ENCODE measurements at places on chromosomes 4 and X.

DNA sequence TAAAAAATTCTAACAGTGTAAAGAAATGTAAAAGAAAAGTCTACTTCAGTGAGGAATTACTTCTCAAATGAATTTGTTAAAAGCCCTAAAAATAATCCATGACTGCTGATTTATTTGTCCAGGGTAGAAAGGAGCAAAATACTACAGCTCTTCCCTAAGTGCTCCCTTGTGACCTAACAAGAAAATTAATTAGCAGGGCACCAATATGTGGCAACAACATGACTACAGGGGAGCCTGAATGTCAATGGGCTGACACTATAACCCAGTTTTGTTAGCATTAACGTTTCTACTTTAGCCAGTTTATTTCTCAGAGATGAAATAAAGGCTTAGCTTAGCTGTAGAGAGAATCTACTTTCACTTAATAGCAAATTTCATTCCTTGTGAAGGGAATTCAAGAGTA, 918.9 kb upstream of the EPHA5 start:
- DNase-seq: no peak

DNA sequence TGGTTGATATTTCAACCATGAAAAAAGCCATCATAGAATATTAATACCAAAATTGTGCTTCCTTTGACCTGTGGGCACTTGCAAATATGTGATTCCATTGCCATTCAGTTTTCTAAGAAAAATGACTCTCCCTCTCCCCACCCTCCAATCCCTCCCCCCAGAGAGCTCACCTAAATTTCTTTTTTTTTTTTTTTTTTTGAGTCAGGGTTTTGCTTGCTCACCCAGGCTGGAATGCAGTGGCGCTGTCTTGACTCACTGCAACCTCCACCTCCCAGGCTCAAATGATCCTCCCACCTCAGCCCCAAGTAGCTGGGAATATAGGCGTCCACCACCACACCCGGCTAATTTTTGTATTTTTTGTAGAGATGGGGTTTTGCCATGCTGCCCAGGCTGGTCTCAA, 47.0 kb downstream of the SNX25 start:
- DNase-seq: no peak

DNA sequence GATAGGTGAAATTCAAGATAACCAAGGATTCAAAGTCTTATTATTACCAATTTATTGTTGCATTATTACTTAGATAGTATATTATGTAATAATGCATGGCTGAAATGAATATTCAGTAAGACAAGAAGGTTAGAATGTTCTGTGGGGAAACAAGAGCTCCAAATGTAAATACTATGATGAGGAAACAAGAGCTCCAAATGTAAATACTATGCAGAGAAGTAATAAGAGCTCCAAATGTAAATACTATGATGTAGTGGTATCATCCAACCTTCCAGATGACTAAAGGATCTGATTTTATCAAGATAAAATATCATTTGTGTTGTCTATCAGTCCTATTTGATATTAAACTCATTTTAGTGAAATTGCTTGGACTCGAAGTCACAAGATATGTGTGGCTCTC, 82.2 kb upstream of the PCDH18 start:
- no peak for DNase-seq

DNA sequence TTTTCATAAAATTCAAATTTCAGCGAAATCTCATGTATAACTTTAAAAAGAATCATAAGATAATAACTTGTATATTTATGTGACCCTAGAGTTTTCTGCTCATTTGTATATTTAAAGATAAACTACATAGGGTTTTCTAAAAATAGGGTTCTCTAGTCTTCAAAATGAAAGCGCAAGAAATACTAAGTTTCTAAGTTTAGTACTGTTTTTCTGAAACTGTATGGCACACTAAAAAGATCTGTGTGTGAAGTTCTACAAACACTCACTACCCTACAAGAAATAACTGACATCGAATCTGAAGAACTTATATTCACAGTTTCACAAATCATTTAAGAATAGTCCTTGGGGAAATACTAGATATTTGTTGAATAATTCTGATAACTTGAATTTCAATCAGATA, 38.7 kb upstream of the NDST4 start:
- no peak for DNase-seq

GRCh38 chr4:8897251-8898167, 25.9 kb upstream of the HMX1 start:
- no peak for DNase-seq

GRCh38 chr4:12973522-12973921, 510.6 kb downstream of the RAB28 start:
- no peak for DNase-seq

DNA sequence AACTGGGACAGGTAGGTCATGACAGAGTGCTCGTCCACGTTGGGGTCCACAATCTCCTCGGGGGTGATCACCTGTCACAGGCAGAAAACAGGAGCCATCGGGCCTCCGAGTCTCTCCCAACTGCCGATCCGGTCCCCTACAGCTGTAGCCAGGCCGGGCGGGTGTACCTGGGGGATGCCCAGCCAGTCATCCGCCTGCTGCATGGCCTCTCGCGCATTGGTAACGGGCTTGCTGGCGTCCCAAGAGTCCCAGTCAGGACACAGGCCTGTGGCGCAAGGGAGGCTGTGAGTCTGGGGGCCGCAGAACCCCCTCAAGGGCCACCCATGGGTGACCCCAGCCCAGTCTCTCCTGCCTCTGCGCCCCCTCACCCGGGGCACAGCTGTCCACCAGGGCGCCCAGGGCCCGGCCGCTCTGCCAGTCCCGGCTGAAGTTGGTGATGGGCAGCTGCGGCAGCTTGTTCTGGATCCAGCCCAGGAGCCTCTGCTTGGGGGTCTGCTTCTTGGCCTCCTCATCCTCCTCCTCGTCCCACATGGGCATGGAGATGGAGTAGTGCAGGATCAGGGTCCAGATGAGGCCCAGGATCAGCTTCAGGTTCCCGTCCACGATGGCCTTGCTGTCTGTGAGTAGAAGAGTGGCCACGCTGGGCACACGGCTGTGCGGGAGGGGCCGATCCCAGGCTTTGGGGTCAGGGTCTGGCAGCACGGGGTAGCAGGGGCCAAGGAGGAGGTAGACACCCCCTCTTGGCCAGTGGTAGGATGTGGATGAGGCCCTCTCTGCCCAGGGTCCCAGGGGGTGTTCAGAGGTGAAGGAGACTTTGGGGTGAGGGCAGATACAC, 6.7 kb downstream of the FLNA start:
- no peak for DNase-seq

DNA sequence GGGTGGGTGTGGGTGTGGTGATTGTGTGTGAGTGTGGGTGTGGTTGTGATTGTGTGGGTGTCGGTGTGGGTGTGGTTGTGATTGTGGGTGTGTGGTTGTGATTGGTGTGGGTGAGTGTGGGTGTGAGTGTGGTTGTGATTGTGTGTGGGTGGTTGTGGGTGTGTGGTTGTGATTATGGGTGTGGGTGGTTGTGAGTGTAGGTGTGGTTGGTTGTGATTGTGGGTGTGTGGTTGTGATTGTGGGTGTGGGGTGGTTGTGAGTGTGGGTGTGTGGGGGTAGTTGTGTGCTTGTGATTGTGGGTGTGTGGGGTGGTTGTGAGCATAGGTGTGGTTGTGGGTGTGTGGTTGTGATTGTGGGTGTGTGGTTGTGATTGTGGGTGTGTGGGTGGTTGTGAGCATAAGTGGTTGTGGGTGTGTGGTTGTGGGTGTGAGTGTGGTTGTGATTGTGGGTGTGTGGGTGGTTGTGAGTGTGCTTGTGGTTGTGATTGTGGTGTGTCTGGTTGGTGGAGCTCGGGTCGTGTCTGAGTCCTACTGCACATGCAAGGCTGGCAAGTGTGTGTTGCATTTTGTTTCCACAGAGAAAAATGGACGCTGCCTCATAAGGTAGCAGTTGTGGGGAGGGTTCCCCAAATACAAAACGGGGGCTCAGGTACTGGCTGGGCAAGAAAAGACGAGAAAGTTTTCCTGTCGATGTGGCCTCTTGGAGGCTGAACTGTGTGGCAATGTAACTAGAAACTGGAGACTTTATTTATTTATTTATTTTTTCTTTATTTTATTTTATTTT, 116.7 kb downstream of the UBE2K start:
- peak; percentile 13 for DNase-seq

DNA sequence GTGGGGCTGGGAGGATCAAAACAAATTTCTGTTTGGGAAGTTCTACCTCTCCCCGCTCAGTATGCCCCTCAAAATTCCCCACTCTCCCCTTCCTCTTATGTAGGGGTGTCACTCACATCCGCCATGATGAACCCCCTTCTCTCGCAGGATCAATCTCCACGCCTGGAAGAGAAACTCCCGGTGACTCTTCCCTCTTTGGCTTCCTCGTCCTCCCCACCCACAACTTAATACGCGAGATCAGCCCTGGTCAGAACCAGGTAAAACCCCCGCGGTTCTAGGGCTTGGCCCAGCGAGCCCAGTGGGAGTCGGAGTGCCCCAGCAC, 427 bp downstream of the LAMTOR3 start:
- no peak for DNase-seq

GRCh38 chrX:106039920-106040319, 1.4 kb upstream of the SERPINA7 start:
- no peak for DNase-seq

GRCh38 chrX:93322110-93322509, 351.3 kb downstream of the NAP1L3 start:
- no peak for DNase-seq

- DNase-seq: no peak
Observed at GRCh38 chrX:41596596-41596995, 92.2 kb upstream of the GPR34 start.

GRCh38 chrX:9048801-9049200, 14.9 kb upstream of the FAM9B start:
- DNase-seq: no peak

DNA sequence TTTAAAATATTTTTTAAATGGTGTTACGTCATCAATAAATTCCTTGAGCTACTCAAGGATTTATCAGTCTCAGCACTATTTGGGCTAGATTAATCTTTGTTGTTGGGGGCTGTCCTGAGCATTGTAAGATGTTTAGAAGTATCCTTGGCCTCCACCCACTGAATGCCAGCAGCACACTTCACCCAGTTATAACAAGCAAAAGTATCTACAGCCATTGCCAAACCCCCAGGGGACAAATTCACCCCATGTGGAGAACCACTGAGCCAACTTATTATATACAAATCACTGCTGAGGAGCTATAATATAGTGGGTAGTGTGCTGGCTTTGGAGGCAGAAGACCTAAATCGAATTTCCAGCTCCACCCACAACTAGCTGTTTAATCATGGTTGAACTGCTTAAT, 58.3 kb downstream of the ATP10D start:
- no peak for DNase-seq

GRCh38 chr4:108359130-108359985, 190.6 kb upstream of the LEF1 start:
- DNase-seq: no peak

DNA sequence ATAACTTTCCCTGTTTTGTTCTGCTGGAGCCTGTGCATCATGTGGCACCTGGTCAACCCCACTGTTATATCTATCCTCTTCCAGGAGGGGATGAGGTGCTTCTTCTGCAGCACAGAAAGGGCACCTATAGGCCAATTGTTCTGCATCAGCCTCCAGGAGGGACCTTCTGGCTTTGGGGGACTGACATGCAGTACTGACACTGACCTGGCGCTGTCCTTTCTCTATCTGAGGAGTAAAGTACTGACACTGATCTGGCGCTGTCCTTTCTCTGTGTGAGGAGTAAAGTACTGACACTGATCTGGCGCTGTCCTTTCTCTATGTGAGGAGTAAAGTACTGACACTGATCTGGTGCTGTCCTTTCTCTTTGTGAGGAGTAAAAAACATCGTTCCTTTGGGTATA, 498.4 kb downstream of the PACRGL start:
- no peak for DNase-seq

GRCh38 chrX:30995705-30996104, 76.1 kb downstream of the FTHL17 start:
- no peak for DNase-seq

DNA sequence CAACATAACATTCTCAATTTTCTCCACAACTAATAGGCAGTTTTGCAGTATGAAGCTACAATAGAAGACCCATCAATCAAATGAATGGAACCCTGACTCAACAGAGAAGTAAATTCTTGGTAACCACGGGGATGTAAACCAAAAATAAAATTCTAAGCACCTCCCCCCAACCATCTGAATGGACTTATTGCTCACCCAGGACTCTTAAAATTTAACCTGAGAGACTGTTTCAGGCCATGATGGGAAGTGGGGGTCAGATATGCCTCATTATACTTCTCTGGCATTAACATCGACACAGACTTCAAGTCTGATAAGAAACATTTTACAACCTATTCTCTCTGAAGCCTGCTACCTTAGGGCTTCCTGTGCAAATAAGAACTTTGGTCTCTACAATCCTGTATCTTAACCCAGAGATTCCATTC, 620.9 kb downstream of the TLL1 start:
- no peak for DNase-seq

DNA sequence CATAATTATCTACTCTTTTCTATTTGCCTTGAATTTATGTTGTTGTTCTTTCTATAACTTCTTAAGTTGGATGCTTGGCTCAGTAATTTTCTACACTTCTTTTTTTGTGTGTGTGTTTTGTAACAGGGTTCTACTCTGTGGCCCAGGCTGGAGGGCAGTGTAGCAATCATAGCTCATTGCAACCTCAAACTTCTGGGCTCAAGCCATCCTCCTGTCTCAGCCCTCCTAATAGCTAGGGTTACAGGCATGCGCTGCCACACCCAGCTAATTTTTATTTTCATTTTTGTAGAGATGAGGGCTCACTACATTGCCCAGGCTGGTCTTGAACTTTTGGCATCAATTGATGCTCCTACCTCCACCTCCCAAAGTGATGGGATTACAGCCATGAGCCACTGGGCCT, 20.7 kb upstream of the UCHL1 start:
- no peak for DNase-seq

DNA sequence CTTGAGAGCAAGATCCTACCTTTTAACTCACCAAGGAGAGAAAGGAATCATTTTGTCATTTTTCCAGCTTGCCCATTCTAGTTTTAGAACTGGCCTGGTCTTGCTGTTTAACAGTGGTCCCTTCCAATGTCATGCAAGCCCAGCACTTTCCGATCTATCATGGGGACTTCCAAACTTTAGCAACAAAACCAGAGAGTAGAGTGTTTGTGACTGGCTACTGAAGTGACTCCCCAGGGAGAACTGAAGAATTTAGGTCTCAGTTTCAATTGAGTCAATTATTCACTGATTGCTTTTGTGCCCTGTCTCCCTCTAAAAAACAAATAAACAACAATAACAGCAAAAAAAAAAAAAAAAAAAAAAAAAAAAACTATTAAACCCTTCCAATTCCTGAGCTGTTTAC, 108.3 kb downstream of the LHFPL1 start:
- no peak for DNase-seq

GRCh38 chr4:83704786-83705185, 168.9 kb downstream of the GPAT3 start:
- DNase-seq: no peak

DNA sequence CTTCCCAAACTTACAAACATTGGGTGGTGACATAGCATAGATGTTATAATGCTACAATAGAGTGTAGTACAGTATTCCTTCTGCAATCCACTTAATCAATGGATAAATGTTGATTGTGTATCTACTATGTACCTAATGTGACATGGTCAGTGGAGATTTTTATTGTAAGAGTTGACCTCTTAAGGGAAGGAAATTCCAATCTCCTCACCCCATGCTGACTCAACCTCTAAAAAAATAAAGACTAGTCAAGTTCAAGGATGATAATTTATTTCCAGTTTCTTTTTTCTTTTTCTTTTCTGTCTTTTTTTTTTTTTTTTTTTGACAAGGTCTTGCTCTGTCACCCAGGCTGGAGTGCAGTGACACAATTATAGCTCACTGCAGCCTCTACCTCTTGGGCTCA, 206.5 kb upstream of the STS start:
- no peak for DNase-seq

Measured in nephron progenitor cell (in vitro differentiated cells).